T-cell (primary cell): ENCODE measurements at places on chromosomes 3 and 15.

- DNase-seq, result no peak
Measured at GRCh38 chr3:64444490-64445108, 219.3 kb upstream of the PRICKLE2 start.

- no peak for DNase-seq
Measured at GRCh38 chr3:172559020-172559419, 35.8 kb upstream of the TNFSF10 start.

DNA sequence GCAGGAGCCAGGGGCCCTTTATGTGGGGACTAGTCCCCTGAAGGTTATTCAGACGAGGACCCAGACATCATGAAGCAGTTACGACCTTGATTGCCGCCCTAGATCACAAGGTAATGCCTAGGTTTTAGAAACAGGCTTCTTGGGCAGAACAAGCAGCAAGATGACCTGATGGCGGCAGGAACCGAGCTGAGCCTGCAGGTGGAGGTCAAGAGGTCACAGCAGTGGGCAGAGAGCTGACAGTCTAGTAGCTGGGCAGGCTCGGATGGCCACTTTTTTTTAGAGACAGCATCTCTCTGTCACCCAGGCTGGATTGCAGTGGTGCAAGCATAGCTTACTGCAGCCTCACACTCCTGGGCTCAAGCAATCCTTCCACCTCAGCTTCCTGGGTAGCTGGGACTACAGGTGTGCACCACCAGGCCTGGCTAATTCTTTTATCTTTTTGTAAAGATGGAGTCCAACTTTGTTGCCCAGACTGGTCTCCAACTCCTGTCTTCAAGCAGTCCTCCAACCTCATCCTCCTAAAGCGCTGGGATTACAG is 83.5 kb upstream of the ABHD17C start:
- no peak for DNase-seq

GRCh38 chr3:194976049-194976451 is 290.4 kb downstream of the FAM43A start:
- DNase-seq, result no peak

GRCh38 chr15:84725001-84725491 is 9.1 kb upstream of the SEC11A start:
- DNase-seq, result peak; percentile 28

DNA sequence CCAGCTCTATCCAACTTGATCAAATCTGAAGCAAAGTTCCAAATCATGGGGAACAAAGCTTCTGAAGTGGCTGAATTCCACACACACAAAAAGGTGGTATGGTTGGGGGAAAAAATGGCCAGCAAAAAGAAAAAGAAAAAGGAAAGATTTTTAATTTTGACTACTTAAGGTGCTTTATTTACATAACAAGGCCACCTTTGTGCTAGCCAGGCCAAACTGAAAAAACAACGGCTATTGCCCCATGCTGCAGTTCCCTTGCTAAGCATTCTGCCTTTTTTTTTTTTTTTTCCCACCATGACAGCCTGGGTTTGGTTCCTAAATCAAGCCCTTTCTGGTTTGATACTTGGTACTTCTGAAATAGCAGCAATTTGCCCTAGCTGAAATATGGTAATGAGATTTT is 66.5 kb upstream of the DAZL start:
- no peak for DNase-seq

GRCh38 chr3:143973259-143974021 is 1.8 kb downstream of the DIPK2A start:
- peak; percentile 74 for DNase-seq

GRCh38 chr3:62373215-62373614 is at the start of gene FEZF2:
FEZF2 (minus strand) TSS chr3:62373550; CDS start chr3:62372868, 682 bp downstream.
- DNase-seq, result no peak

DNA sequence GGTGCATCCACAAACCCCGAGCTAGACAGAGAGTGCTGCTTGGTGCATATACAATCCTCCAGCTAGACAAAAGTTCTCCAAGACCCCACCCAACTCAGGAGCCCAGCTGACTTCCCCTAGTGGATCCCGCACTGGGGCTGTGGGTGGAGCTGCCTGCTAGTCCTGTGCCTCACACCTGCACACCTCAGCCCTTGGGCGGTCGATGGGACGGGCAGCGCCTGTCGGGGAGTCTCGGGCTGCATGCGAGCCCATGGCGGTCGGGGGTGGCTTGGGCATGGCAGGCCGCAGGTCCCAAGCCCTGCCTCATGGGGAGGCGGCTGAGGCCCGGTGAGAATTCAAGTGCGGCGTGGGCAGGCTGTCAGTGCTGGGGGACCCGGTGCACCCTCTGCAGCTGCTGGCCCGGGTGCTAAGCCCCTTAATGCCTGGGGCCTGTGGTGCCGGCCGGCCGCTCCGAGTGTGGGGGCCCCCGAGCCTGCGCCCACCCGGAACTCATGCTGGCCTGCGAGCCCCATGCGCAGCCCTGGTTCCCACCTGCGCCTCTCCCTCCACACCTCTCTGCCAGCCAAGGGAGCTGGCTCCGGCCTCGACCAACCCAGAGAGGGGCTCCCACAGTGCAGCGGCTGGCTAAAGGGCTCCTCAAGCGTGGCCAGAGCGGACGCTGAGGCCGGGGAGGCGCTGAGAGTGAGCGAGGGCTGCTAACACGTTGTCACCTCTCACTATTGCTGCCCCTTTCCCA is 31.0 kb downstream of the ZNF589 start:
- no peak for DNase-seq
